Posterior cingulate gyrus (tissue), 11 donors: ENCODE measurements at places on chromosomes 6 and 20.

DNA sequence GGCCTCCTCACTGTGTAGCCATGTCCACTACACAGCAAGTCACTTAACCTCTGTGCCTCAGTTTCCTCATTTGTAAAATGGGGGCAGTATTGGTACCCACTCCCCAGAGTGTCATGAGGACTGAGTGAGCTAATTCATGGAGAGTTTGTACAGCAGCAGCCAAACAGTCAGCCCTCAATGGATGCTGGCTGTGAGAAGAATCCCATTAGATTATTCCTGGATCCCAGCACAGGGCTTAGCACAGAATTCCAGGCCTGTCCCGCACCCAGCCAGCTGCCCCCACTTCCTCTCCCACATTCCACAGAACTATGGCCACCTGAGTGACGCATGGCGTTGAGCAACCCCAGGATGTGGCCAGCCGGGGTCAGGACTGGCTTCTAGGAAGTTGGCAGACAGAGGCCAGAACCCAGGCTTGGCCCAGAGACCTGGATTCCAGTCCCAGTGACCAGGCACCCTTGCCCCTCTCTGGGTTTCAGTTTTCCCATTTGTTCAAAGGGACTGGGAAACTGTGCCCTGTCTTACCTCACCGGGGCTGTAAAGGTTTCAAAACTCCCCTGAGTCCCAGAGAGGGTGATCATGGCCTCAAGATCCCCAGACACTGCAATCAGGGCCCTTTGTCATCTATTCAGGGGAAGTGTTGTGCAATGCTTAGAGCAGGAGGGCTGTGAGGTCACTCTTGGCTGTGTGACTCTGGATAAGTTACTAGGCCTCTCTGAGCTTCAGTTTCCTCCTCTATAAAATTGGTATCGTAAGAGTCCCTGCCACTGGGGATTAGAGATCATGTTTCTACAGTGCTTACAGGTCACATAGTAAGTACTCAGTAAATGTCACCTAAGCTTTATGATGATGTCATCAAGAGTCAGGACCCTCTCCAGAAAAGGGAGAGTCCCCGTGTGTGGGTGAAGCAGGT lies 3.0 kb upstream of the TGM2 start:
- DNase-seq: no peak

DNA sequence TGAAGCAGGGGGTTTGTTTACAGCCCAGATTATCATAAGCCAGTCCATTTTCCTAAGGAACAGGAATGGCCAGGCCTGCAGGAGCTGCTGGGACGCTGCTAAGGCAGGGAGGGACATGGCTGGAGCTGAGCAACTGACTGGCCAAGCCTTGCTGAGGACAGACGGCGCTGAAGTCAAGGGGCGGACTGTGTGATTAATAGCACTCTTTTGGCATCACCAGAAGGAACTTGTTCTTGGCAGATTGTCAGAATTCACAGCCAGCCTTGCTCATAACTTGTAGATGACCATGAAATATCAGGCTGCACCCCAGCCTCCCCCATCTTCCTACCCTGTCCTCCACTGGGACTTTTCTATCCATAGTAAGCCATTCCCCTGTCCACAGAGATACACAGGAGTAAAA lies 218.8 kb upstream of the RNF24 start:
- no peak for DNase-seq

- DNase-seq: no peak
These were observed 1.1 kb upstream of the BAK1 start for GRCh38 chr6:33581186-33581585.

GRCh38 chr6:92496527-92496926 lies 922.8 kb downstream of the EPHA7 start:
- DNase-seq: no peak

- no peak for DNase-seq
These were observed 23.8 kb upstream of the PLEKHG1 start for GRCh38 chr6:150575836-150576235.

- no peak for DNase-seq
These were observed 26.9 kb upstream of the MRPS18A start for GRCh38 chr6:43714311-43715055.

DNA sequence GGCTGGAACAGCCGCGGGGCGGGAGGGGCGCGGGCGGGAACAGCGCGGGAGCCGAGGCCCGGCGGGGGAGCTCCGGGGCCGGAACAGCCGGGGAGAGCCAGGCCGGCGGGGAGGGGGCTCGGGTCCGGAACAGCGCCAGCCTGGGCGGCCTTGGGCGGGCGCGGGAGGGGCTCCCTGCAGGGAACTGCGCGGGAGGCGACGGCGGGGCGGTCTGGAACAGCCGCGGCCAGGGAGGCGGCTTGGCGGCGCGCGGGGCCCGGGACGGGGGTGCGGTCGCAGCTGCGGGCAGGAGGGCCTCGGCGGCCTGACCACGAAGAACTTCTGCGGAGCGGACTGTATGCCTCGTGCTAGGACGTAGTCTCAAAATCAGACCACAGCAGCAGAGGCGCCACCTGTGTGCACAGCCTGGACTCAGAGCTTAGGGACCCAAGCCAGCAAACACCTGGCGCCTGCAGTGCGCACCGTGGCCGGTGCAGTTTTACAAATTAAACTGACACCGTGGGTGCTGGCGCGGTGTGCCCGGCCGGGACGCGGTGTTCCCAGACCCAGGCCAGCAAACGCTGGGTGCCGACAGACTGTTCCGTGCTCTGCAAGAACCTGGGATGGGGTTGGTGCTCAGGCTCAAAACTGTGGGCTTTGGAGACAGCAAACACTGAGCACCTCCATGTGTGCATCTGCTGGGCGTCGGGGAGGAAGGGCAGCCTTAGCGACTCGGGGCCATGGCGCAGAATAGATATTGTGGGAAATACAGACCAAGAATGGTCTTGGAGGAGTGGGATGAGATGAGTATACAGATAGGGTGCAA lies 572 bp downstream of the ZNF341 start:
- peak; percentile 95 for DNase-seq

DNA sequence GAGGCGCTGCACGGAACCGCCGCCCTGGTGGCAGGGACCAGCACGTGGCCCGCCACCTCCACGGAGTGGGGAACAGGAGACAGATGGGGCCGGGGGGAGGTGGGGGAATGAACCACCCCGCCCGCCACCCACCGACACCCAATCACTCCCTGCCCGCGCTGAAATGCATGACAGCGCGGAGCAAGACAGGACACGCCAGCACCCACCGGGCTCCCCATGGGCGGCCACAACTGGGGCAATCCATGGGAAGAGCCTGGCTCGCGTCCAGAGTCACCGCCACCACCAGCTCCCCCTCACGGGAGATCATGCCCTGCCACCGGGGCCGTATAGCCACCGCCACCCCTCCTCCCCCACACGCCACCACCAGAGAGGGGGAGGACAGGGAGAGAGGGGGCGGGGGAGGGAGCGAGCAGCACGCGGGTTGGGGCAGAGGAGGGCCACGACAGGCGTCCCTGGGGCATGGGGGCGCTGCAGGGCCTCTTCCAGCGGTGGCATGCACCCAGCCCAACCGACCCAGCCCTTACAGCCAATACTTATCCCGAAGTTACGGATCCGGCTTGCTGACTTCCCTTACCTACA lies 744.3 kb upstream of the DEFB115 start:
- DNase-seq: no peak

DNA sequence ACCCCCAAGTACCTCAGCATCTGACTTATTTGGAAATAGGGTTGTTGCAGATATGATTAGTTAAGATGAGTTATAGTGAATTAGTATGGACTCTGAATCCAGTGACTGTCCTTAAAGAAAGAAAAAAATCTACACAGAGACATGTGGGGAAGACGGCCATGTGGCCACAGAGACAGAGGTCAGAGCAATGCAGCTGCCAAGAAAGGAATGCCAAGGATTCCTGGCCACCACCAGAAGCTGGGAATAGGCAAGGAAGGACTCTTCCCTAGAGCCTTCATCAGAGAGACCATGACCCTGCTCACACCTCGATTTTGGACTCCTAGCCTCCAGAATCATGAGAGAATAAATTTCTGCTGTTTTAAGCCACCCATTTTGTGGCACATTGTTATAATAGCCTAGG lies 81.8 kb downstream of the FYN start:
- no peak for DNase-seq

DNA sequence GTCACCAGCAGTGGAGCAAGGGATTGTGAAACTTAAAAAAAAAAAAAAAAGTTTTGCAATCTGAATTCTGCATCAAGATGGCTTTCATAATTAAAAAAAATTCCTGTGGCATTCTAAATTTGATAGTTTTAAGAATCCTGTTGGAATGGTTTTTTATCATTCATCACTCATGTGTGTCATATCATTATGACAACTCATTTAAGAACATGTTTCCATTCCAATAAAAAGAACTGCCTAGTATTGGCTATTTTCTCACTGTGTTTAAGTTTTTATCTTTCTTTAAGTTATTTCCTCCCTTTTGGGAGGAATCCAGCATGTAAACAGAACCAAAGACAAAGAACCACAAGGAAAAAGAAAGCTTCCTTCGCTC lies 26.2 kb upstream of the RHAG start:
- DNase-seq: no peak

- peak; percentile 73 for DNase-seq
These were observed 171.6 kb downstream of the FOXC1 start for GRCh38 chr6:1781152-1781816.

GRCh38 chr6:104604685-104605084 lies 255.0 kb downstream of the HACE1 start:
- DNase-seq: no peak

GRCh38 chr6:35300848-35301247 lies 3.2 kb downstream of the DEF6 start:
- no peak for DNase-seq

- no peak for DNase-seq
These were observed 66.6 kb upstream of the CCN6 start for GRCh38 chr6:111987295-111987694.

GRCh38 chr20:24866742-24867141 lies 82.3 kb upstream of the CST7 start:
- no peak for DNase-seq
